ENCODE measurements at places on chromosomes 5 and 9.

DNA sequence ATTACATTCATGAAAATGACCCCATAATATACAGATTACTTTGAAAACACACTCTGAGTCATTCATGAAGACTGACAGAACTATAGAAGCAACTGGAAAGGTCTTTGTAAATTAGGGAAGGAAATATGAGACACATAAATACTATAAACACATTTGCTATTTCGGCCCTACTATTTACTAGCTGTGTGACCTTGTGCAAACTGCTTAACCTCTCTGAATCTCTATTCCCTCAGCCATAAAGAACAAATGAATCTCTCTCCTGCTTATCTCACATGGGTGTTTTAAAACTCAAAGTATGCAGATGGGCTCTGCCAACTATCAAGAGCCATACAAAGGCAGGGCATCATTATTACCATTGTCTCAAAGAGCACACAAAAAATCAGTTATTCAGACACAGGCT is 52.9 kb downstream of the APBA1 start:
- no peak for DNase-seq

- DNase-seq = no peak
These were observed 2.8 kb downstream of the LPCAT1 start for GRCh38 chr5:1520791-1521453.

GRCh38 chr9:104914466-104914865 is 13.5 kb downstream of the ABCA1 start:
- no peak for DNase-seq

GRCh38 chr5:165139721-165140120 is 1634.3 kb downstream of the MAT2B start:
- no peak for DNase-seq

- DNase-seq = no peak
These were observed 998 bp downstream of the SRP19 start for GRCh38 chr5:112862085-112862484.

GRCh38 chr5:36251218-36251617 is 9.5 kb upstream of the NADK2 start:
- no peak for DNase-seq

- no peak for DNase-seq
These were observed 61.7 kb downstream of the OTULIN start for GRCh38 chr5:14726066-14726838.

- DNase-seq = no peak
These were observed 120.6 kb downstream of the DAB2IP start for GRCh38 chr9:121771851-121772599.

GRCh38 chr5:6634306-6634705 is 1.1 kb downstream of the SRD5A1 start:
- no peak for DNase-seq

- DNase-seq = no peak
These were observed 82.1 kb downstream of the DPYSL3 start for GRCh38 chr5:147427521-147428401.

DNA sequence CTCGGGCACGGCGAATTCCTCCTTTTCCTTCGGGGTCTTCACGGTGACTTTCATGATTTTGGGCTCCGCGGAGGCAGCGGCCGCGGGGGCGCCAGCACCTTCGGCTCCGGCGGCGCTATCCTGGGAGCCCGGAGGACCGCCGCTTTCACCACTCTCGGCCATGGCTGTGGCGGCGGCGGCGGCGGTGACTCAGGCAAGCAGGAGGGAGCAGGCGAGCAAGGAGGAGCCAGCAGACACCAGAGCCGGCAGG is 315 bp downstream of the UBQLN1 start:
- no peak for DNase-seq

DNA sequence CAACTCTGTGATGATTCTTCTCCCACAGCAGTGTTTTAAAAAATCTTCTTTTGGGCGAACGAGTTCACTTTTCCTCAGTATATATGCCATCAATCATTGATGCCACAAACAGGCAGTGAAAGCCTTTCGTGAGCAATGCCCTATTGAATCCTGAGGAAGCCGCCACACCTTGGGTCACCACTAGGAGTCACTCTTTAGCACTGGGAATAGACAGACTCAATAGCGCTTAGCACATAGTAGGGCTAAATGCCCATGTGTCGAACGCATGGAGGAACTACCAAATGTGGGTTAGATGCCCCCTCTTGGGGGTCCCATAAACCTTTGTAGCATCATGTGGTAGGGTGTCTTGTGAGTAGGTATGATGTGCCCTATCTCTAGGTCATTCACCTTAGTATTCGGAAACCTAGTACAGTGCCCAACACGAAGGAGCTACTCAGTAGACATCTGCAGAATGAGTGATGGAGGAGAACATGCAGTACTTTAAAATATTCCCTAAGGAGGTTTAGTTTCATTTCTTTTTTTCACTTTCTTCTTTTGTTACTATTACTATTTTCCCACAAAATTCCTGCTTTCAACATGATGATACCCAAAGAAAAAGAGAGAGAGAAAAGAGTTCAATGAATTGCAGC is 603.7 kb downstream of the BNC2 start:
- DNase-seq = no peak

- DNase-seq = no peak
These were observed 7.3 kb upstream of the NOL6 start for GRCh38 chr9:33480976-33481375.

DNA sequence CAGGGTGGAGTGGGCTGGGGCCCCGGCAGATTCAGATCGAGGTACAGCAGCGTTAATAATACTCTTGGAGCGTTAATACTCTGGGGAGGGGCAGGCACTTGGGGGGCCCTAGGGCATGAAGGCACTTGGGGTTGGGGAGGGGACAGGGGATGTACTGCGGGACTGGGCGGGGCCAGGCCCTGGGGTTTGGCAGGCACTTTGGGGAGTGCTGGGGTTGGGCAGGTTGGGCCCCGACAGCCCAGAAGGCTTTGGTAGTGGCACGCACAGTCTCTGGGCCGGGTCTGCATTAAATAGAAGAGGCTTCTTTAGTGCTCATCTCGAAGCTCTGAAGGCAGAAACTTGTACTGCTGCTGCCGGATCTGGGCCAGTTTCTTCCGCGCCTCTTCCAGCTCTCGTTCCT is 7.8 kb upstream of the TPM2 start:
- no peak for DNase-seq

DNA sequence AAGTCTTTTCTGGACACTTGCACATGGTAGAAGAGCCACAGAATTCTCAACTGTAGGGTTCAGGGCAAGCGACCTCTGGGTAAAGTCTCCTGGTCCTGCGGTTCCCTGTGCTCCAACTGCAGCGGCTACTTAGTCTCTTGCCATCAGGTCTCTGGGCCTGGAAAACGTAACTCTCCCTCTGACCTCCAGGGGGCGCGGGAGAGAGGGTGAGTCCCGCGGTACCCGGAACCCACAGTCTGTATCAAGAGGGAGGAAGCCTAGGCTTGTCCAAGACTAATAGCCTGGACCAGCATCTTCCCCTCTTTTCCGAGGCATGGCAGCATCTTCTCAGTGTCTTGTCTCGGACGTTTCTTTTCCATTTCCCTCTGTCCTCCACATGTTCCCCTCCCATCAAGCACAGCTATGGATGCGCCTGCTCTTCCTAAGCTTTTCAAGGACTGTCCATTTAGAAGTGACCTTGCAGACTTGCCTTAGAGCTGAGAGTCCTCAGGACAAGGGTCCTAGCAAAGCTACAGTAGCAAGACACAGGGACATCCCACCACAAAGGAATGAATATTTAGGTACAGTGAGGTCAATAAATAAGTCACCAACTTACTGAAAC is 59.3 kb downstream of the FSTL4 start:
- peak; percentile 42 for DNase-seq

DNA sequence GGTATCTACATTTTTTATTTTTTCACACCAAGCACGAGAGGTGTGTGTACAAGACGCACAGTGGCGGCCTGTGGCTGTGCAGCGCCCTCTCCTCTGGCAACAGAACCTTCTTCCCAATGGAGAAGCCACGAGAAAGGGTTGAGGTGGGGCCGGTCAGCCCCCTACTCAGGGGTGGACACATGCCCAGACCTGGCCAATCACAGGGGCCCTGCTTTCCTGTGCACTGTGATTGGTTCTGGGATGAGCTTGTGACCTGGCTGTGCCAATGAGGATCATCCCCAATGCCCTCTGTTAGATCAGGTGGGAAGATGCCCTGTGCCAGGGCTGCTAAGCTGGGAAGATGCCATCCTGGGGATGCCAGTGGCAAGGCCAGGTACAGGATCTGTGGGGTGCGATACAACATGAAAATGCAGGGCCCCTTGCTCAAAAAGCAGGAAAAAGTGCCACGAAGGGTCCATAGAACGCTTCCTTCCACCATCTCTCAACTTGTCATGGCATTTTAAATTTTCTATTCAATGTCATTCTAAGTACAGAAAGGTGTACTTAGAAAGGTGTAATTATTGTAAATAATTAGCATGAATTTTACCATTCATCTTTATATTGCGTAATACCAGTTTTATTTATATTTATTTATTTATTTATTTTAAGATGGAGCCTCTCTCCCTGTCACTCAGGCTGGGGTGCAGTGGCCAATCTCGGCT is 15.4 kb downstream of the IER5L start:
- DNase-seq = no peak

DNA sequence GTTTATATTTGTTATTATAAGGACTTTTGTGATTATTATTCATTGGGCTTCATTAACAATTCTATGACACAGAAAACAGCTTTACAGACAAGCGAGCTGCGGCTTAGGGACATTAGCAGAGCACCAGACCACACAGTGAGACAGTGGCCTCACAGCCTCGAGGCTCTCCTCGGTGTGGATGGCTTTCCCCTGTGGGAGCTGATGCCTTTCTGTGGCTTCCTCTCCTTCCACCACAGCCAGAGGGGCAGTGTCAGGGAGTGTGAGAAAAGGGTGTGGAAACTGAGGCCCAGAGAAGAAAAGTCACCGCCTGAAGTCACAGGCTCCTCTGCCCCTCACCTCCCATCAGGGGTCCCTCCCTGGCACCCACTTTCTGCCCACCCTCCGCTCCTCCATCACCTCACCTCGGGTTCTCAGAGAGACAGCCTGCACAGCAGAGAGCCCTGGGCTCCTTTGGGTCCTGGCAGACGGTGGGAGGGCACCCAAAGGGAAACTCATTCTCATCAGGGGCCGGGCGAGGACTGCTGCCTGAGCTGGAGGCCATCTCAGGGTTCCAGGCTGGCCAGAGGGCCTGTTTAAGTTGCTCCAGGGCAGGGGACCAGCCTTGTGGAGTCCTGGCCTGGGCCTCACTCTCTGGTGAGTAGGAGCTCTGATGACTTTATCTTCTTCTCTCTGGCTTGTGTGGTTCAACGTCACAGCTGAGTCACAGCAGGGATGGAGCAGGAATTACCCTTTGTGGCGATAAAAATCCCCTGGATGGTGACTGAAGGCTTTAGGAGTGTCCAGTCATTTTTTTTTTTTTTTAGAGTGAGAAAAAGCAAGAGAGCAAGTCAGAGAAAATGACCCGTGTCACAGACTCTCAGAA is 830 bp downstream of the TRAF1 start:
- no peak for DNase-seq

GRCh38 chr5:90338712-90339372 is 70.7 kb downstream of the CETN3 start:
- DNase-seq = no peak

DNA sequence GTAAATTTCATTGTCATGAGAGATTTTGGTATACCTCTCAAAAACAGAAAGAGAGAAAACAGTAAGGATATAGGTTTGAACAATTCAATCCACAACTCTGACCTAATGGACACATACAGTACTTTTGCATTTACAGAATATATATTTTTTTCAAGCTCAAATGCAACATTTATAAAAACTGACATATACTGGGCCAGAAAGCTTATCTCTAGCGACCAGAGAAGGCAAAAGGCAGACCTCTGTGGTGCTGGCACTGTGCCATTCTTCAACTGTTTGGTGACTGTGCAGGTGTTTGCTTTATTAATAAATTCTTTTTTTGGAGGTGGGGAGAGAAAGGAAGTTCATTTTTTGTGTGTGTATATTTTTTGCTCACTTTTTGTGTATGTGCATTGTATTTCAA is 6.0 kb upstream of the PLAC8L1 start:
- no peak for DNase-seq
